ENCODE measurements at places on chromosomes 6 and 20.

- DNase-seq = no peak
These were observed 35.2 kb upstream of the MLN start for GRCh38 chr6:33838983-33839382.

- no peak for DNase-seq
These were observed 150.5 kb downstream of the SLC16A10 start for GRCh38 chr6:111237852-111238251.

- DNase-seq = peak; percentile 11
These were observed 125.0 kb upstream of the MLIP start for GRCh38 chr6:53986165-53986720.

DNA sequence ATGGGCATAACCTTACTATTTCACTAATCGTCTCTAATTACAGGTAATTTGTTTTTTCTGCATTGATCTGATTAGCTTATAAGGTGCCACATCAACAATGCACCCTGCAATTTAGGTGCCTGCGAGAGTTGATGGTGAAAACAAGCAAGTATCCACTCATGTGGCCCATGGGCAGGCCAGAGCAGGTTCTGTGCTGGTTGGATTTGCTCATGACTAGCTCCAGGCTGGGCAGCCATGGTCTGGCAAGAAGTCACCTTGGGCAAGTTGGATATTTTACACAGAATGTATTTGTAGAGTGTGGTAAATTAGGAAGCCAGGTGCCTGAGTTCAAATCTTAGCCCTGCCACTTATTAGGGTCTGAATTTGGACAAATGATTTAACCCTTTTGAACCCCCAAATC is 25.3 kb downstream of the RAB44 start:
- DNase-seq = no peak

- DNase-seq = no peak
These were observed 15.6 kb upstream of the MAPRE1 start for GRCh38 chr20:32804022-32804715.

DNA sequence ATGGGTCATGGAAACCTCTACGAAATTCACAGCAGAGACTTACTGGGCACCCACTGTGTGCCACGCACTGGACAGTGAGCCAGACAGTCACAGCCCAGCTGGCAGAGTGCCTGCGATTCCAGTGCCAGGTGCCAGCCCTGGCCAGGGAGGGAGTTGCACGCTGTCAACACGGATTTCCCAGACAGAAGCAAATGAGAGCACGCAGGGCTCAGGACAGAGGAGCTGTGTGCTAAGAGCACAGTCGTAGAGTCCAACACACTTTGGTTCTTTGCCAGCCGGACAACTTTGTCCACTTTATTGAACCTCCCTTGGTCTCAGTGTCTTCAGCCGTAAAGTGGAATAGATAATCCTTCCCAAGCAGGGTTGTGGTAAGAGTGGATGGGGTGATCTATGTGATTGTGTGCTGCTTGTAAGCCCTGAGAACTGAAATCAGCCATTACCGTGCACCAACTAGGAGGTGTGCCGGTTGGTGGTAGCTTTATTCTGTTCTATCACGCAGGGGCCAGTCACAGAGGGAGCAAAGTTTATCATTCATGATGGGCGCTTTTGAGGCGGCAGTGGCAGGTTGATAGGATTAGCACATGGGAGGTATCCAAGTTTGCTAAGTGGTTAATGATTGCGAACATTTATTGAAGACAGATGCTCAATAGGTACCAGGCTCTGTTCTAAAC is 40.6 kb downstream of the SIRPA start:
- peak; percentile 19 for DNase-seq

GRCh38 chr20:46388937-46389336 is 17.5 kb downstream of the ELMO2 start:
- DNase-seq = no peak

DNA sequence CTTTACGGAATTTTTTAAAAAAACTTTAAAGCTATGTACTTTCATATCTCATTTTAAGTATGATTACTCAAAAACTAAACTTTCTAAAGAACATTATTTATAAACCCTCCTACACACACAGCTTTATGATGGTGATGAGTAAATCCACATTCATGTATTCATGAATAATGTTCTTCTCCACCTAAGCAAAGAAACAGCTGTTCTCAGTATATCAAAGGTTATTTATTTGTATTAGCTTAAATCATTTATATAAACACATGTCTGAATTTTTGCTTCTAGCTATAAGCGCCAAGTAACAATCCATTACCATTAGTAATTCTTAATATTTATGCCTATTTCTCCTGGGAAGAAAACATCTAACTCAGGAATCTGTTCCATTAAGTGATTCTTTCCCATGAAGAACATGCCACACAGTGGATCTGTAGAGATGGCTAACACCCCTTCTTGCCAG is 63.3 kb downstream of the SMLR1 start:
- DNase-seq = no peak

DNA sequence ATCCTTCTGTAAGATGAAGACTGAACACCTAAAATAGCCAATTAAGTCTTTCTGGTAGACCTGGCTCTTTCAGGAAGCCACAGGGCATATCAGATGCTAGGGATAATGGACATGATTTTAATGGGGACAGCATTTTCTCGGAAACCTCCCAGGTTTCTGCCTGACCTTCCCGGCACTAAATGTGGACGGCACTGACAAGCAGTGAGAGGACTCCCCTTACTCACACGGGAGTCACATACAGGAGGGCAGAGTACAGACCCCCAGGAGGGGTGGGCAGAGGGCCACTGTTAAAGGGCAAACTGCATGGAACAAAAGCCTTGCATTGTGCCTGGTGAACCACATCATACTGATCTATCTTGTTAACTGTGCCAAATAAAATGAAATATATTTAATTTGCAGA is 19.9 kb downstream of the PSMG4 start:
- no peak for DNase-seq

DNA sequence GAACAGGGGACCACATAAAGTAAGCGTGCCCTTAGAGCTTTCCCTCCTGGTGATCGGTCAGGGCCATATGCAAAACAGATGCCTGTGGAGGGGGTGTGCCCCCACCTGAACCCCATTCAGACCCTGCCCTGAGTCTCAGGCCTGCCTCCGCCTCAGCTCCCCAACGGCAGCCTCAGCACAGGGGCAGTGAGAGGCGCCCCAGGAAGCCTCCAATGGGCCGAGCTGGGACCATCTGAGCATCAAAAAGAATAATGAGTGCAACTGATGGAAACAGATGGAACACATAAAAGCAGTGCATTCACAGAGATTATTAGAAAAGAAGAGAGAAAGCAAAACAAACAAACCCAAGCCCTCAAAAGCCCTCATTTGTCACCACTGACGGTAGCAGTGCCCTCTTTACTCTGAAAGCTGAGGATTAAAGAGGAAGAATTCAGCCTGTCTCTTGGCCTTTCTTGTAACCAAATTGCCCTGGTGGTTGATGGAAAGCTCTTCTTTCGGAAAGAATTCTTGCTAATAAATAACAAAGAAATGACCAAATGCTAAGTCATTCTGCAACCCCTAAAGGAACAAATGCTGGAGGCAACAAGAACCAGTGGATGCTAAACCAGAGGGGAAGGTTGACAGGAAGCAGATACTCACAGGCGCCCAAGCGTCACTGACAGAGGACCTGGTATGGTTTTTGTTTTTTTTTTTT is 6.8 kb downstream of the ADISSP start:
- DNase-seq = no peak

DNA sequence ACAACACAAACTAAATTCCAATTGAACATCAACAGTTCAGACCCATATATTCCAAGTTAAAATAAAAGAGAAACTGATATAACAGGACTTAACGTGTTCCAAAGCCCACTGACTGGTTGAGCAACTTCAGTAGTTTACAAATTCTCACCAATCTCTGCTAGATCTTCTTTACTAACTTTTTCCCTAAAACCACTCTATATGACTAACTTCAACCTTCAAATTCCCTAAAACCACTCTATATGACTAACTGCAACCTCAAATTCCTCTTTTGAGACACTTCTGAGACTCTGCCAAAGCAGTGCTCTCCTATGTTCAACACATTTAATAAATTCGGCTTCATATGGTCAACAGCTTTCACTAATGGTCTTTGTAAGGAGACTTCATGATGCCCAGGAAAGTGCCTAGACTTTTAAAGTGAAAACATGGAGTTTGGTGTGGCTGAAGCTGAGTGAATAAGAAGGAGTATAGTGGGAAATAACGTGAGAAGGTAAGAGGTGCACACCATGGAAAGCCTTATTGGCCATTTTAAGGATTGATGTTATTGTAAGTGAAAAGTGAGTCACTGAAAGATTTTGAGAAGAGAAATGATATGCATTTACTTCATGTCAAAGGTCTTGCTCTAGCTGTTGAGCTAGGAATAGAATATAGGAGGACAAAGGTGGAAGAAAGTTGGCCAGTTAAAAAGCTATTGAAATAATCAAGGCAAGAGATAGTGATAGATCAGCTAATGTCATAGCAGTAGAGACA is 134.0 kb upstream of the HCRTR2 start:
- no peak for DNase-seq

DNA sequence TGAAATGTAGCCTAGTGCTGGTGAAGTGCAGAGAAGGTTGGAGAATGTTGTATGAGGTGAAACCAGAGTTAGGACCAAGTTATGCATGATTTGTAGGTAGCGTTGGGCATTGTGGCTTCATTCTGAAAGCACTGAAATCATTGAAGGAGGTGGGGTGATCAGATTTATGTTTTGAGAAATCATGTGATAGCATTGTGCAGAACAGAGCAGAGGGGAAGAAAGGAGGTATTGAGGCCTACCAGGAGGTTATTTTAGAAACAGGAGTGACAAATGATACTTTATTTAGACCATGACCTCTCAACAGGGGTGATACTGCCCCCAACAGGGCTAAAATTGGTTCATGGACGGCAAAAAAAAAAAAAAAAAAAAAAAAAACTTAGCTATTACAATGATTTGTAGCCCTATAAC is 15.6 kb upstream of the HMGN3 start:
- no peak for DNase-seq

GRCh38 chr6:111154981-111155380 is 67.7 kb downstream of the SLC16A10 start:
- DNase-seq = no peak

GRCh38 chr6:165632194-165632593 is 30.8 kb downstream of the PDE10A start:
- no peak for DNase-seq

DNA sequence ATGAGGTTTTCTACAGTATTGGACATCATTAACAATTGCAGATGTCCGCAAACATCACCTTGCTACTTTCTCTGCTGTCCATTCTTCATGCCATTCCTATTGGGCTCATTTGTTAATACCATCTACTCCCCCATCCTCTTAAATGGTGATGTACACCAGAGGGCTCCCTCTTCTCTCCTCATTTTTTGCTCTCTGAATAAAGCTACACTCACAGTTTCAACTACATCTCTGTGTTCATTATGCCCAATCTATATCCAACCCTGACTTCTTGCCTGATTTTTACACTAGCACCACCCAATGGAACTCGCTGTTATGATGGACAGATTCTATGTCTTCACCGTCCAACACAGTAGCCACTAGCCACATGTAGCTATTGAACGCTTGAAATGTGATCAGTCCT is 288.1 kb upstream of the ID4 start:
- DNase-seq = no peak

GRCh38 chr6:66605011-66605410 is 898.0 kb upstream of the EYS start:
- no peak for DNase-seq

- peak; percentile 63 for DNase-seq
These were observed 838 bp downstream of the STMN3 start for GRCh38 chr20:63652192-63652980.

DNA sequence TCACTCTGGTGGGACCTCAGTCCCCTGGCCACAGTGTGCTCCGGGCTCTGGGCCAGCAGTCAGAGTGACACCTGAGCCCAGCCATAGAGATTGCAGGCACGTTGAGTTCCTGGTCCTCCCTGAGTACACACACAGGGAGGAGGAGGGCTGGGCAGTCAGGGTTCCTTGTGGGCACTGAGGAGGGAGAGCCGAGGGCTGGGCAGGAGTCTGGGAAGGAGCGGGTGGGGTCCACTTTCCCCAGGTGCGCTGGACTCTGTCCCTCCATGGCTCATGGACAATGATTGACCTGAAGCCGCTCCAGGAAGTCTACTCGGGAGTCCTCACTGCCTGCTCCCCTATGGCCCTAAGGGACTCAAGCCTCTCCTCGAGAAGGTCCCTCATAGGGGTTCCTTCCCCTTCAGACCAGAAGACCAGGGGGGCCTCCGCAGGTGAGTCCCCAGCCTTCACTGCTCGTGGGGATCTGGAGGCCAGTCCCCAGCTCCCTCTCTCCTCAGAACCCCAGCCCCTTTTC is 1.1 kb downstream of the SLC44A4 start:
- no peak for DNase-seq

GRCh38 chr6:149190224-149190831 is 127.2 kb upstream of the TAB2 start:
- no peak for DNase-seq

DNA sequence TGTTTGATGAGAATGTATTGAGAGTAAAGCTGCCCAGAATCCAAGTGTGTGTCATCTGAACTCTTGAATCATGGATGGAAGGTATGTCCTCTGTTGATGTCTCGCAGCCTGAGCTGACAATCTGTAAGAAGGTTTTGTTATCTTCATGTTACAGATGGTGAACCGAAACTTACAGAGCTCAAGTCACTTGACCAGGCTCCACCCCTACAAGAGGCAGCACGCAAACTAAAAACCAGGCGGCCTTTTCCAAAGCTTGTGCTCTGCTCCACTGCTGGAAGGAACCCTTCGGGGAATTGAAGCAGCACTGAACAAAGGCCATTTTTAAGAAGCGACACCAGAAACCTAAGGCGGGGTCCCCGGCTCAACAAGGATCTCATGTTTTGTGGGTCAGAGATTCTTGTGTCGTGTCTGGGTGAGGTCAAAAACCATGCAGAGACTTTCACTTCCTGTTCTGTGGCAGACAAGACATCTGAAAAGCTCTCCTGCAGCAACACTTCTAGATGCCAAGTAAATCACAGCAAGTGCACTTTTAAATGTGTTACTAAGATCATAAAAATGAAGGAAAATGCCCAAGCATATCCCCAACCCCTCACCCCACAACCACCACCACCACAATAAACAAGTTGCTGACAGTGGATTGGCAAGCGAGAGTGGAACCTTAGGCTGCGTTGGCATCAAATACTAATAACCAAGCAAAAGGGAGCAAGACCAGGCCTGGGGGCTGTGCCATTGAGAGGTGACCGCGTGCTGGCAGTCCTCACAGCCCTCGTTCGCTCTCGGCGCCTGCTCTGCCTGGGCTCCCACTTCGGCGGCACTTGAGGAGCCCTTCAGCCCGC is 27.3 kb downstream of the NQO2 start:
- no peak for DNase-seq

DNA sequence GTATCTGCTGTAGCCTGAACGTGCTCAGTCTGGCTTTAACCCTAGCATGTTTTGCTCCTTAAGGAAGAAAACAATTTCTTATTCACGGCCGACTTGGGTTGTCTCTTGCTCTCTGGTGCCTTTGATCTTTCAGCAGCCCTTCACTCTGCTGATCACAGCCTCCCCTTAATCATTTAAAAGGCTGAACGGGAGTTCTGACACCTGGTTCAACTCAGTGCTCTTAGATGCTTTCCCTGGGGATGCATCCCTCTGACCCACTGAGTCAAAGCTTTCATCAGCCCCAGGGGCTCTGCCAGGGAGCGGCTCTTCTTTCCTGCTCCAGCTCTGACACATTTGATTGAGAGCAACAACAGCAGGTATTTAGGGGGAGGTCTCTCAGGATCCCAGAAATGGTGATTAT is 79.0 kb upstream of the FYN start:
- peak; percentile 69 for DNase-seq

Measured in NCI-H345 (cell line).